Amygdala (tissue), 56 donors: ENCODE measurements at places on chromosomes 11 and 22.

DNA sequence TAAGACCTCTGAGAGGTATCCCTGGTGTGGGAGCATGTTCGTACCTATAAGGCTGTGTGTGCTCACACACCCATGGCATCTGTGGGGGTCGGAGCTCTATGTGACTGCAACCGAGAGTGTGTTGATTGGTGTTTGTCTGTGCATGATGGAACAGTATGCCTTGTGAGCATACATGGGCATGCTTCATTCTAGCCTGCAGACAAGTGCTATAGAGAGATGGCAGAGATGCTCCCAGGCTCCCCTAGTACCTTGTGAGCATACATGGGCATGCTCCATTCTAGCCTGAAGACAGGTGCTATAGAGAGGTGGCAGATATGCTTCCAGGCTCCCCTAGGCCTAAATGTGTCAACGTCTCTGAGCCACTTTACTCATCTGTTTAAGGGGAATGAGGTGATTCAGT, 447.5 kb downstream of the INSC start:
- no peak for DNase-seq

DNA sequence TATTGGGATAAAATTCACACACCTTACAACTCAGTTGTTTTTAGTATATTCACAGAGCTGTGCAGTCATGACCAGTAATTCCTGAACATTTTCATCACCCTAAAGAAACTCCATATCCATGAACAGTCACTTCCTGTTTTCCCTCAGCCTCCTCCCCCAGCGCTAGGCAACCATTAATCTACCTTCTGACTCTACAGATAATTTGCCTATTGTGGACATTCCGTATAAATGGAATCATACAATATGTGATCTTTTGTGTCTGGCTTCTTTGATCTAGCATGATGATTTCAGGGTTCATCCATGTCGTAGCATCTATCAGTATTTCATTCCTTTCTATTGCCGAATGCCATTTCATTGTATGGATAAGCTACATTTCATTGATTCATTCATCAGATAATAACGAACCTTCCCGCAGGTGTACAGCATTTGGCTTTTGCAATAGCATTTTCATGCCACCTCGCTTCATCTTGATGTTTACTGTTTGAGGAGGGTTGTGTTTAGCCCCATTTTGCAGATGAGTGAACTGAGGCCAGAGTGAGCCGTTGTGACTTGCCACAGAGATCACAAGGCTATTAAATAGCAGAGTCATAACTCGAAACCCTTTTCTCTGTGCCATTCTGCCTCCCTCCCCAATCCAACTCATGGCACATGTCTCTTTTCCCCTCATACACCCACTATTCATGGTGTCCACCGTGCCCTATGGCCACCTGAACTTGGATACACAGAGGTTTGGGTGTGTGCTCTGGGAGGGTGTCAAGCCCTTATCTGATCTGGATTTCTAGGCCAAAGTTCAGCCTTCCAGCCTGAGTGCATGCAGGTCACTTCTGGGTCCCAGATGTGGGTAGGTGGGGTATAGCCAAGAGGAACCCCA, 11.1 kb upstream of the MYH9 start:
- no peak for DNase-seq

DNA sequence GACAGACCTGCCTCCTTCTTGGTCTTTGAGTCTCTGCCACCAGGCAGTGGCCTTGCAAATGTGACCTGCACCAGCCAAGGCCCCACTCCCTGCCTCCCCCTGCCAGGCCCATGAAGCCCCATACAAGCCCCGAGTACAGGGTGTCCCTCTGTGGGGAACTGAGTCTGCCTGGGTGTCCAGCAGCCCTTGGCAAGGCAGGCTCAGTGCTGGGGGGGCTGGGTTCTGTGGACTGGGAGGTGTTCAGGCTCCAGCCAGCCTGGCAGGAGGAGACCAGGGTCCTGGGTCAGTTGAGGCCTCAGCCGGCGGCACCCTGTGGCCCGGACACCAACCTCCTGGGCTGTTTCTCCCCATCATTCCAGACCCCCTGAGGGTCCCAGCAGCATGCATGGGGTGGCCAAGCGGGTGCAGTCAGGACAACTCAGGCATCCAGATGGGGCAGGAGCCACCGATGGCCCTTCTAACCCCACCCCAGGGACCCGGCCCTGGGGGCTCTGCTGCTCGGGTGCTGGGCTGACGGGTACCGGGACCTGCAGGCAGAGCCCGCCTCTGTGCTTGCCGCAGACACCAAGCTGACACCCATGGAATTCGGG, 5.7 kb downstream of the MUC5AC start:
- DNase-seq, result no peak

GRCh38 chr11:64826578-64827450, 16.5 kb upstream of the MEN1 start:
- DNase-seq, result no peak

DNA sequence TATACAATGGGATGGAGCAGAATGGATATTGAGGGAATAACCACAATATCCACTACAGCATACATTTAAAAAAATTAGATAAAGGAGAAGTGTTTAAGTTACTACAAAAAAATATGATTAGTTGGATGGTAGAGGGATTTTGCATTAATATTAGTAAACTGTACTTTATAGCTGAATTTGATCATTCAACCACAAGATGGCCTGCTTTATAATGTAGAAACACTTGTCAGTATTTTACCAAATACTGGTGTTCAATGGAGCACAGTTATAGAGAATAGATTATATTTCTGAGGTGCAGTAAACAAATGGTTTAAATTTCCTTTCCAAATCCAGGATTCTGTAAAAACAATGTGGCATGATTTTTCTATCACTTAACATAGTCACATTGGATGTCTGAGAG, 818.8 kb upstream of the CHORDC1 start:
- DNase-seq, result no peak

GRCh38 chr22:22316589-22316988, 72.0 kb downstream of the VPREB1 start:
- no peak for DNase-seq

GRCh38 chr11:13304655-13305335, 27.2 kb downstream of the BMAL1 start:
- no peak for DNase-seq

- no peak for DNase-seq
These were observed 53.0 kb downstream of the CTSC start for GRCh38 chr11:88284336-88285050.

DNA sequence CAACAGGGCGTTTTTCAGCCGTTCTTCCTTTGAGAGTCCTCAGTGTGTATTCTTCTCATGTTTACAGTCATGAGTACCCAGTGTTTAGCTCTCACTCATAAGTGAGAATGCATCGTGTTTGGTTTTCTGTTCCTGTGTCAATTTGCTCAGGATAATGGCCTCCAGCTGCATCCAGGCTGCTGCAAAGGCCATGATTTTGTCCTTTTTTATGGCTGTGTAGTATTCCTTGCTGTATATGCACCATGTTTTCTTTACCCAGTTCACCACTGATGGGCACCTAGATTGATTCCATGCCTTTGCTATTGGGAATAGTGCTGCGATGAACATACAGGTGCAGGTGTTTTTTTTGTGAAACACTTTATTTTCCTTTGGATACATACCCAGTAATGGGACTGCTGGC, 23.5 kb downstream of the B3GAT1 start:
- no peak for DNase-seq

GRCh38 chr11:123683428-123684170, 29.2 kb upstream of the SCN3B start:
- DNase-seq, result no peak

DNA sequence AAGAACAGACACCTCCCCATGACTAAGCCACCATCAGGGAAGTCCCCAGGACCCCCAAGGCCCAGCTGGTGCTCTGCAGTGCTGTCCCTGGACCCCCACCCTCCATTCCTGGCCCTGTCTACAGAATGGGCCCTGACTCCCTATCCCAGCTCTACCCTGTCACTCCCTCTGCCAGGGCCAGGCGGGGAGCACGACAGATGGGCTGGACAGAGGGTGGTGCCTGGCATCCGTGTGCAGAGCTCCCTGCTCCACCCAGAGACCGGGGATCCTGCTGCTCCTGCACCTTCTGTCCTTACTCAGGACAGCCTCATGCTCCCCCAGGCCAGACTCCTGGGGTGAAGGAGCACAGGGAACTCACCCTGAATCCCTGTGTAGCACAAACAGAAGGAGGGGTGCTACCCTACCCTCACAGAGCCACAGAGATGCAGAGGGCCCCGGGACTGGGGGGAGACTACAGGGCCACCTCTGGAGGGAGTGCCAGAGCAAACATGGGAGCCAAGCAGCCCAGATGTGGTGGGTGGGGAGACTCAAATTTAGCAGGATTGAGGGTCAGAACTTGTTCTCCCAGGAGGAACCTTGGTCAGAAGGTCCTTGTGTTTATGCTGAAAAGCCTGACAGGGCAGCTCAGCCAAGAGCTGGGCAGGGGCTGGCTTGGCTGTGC, 2.0 kb downstream of the ARVCF start:
- no peak for DNase-seq

DNA sequence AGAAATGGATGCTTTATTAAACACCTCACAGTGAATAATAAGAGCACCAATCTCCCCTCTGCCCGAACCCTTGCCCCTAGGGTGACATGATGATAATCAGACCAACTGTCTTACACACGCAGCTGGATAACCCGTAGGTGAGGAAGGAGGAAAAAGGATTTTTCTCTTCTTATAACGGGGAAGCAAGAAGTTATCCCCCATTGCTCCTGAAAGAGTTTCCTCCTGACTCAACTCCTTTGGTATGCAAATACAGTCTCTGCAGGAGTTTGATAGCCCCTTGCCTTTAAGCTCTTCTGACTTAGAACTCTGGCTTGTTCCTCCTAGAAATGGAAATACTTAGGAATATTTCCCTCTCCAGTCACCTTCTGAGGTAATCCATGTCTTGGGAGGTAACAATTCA, 455.8 kb downstream of the TMEM135 start:
- no peak for DNase-seq

DNA sequence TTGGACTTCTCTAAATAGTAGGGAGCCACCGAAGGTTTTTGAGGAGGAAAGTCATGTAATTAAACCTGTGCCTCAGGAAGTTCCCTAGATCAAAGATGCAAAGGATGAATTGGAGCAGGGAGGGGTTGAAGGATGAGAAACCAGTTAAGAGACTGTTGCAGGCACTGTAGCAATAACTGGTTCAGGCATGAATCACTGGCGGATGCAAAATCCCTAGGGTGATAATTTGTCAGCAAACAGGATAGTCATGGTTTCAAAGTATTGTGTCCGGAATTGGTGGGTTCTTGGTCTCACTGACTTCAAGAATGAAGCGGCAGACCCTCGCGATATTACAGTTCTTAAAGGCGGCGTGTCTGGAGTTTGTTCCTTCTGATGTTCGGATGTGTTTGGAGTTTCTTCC, 19.9 kb downstream of the TRIOBP start:
- DNase-seq, result no peak

DNA sequence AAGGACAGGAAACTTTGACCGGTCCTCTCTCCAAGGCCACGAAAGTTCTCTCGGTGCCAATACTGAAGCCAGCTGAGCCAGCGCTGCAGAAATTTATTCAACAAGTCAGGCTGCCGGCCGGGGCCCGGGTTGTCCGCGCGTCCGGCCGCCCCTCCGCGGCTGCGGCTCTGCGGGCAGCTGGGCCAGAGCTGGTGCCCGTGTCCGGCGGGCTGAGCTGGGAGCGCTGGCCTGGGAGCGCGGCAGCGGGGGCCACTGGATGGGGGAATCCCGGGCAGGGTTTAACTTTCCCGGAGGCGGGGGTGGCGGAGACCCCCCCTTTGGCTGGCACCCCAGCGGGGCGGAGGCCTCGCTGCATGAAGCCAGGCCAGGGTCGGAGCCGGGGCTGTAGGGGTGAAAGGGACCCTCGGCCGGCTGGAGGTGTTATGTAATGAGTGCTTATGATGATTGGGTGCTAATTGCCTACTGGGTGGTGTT, 12.3 kb upstream of the CACNA1I start:
- DNase-seq, result no peak

- DNase-seq, result no peak
These were observed 291.8 kb downstream of the MIAT start for GRCh38 chr22:26949193-26949592.

GRCh38 chr22:22461583-22461982, 47.0 kb downstream of the ZNF280B start:
- no peak for DNase-seq

DNA sequence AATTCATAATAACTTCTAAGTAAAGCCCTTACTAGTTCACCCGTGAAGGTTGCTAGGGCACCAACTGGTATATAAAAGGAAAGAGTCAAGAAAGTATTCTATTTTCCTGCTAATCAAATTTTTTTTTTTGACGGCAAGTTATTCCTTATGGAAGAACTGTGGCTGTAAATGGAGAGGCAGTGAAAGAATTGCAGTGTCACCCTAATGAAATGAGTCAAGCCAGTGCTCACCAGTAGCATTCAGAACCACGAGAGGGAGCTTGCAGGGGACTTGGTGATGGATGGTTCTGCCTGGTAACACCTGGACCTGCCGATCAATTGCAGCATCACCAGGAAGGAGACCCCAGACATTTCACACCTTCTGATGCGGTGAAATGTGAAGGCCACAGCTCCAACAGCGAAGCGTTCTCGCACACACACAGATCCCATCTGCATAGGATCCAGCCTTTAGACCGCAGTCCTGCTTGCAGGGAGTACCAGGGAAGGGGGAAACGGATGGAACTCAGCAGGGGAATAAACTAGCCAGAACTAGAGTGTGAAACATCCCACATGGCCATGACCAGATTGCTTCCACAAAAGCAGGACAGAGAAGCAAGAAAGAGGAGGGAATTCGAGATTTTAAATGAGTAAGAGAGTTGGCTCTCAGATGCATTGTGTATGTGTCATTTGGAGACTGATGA, 326.2 kb downstream of the TBC1D22A start:
- DNase-seq, result no peak

GRCh38 chr11:77440678-77441077, 33.2 kb downstream of the PAK1 start:
- DNase-seq, result no peak

DNA sequence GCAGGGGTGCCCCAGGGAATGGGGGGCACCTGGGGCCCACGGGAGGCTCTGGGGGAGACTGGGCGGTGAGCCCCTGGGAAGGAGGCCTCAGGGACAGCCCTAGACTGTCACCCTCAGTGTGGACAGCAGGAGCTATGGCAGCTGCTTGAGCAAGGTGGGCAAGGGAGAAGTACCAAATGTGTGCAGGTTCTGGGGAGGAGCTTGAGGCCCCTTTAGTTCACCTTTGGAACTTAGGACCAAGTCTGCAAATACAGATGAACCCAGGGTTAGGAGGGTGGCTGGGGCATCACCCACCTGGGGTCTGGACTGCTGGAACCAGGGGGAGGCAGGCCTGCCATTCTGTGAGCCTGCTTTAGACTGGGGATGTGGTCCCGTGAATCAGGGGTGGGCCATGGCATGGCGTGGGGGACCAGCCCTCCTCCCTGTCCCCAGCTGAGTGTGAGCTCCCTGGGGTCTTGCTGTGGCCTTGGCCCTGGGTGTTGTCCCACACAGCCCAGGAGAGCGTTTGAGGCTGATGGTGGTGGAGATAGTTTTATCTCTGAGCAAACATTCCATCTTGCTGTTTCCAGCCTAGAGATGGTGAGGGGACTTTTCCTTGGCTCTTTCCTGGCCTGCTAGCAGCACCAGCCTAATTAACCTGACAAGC, 122.3 kb downstream of the KCNQ1 start:
- no peak for DNase-seq
